GM12892 (cell line): ENCODE measurements at places on chromosomes 7 and 10.

DNA sequence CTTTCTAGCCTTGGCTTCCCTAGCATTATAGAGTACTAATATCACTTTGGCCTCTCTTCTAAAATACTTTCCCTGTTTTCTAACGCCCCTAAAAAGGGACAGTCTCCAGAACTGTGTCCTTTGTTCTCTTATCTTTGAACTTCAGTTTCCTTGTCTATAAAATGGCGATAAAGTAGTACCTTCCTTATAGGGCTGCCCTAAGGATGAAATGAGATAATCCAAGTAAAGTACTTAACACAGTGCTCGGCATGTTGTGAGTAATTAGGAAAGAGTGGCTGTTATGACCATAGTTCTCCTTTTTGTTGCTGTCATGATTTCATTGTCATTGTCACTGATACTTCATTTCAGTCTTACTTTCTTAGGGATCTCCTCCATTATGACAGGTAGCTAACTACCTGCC is 114.7 kb downstream of the EXOC4 start:
- DNase-seq, result no peak

GRCh38 chr7:129166745-129167144 is 21.7 kb upstream of the SMO start:
- DNase-seq, result peak; percentile 56

DNA sequence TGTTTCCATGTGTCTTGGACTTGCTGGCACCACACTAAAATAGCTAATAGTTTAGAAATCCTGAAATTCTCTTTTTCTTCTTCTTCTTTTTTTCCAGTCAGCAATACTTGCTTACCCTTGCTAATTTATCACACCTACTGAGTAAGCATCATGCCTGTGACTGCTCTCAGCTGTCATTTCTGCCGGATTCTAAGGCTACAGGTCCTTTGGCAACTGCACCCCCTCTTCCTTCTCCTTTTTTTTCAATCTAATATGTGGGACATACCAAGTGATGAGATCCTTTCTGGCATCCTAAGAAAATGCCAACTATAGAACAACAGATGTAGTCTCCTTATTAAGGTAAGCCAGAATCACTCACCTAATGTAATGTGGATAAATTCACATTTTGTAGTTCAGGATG is 444.7 kb downstream of the MAGI2 start:
- DNase-seq, result no peak

DNA sequence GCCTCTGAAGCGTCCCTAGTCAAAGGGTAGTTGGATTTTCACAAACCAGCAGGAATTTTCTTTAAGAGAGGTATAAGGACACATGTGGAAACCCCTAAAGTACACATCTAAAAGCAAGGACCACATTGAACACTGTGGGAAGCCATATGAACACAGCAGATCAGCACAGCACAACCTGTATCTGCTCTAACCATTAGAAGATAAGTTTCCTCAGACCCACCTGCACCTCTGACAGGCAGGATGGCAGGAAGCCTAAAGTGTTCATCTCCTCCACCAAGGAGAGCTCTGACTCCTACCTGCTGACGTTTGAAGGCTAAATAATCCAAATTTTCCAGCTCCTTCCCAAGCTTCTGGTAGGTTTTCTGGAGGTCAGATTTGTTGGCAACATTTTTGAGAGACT is 174.4 kb downstream of the CTNNA3 start:
- DNase-seq, result no peak

DNA sequence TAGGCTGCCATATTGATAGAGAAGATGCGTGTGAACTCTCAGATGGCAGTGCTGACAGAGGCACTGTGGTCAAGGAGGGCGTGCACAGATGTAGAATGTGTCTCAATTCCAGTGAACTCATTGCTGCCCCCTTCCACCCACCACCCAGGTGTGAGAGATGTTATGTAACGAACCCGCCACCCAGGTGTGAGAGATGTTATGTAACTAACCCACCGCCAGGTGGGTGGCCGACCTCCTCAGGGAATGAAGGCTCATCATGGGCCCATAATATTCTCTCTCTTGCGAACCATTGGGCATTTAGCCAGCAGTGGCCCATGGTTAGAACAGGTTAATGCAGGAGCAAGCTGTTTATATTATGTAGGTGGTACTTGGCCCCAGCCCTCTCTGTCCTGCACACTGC is 140.4 kb upstream of the MTPN start:
- DNase-seq, result no peak

DNA sequence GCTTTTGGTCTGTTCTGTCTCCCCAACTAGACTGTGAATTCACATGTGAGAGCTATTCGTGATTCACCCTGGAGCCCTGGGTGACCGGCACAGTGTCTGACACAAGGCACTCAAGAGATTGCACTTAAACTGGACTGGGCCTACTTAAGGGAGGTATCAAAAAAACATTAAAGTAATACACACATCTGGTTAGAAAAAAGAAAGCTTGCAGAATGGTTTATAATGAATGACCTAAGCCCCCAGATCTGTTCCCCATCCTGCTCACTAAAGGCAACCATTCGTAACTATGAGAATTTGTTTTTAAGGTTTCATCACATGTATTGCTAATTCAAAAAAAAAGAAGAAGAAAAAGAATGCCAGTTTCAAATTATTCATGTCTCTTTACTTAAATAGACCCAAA is 74.5 kb downstream of the DGKI start:
- DNase-seq, result no peak

- DNase-seq, result no peak
Measured at GRCh38 chr10:241451-241850, 106.2 kb downstream of the ZMYND11 start.

- DNase-seq, result no peak
Measured at GRCh38 chr7:832968-833424, 720 bp downstream of the SUN1 start.

GRCh38 chr7:112410092-112410491 is 40.2 kb upstream of the IFRD1 start:
- no peak for DNase-seq

DNA sequence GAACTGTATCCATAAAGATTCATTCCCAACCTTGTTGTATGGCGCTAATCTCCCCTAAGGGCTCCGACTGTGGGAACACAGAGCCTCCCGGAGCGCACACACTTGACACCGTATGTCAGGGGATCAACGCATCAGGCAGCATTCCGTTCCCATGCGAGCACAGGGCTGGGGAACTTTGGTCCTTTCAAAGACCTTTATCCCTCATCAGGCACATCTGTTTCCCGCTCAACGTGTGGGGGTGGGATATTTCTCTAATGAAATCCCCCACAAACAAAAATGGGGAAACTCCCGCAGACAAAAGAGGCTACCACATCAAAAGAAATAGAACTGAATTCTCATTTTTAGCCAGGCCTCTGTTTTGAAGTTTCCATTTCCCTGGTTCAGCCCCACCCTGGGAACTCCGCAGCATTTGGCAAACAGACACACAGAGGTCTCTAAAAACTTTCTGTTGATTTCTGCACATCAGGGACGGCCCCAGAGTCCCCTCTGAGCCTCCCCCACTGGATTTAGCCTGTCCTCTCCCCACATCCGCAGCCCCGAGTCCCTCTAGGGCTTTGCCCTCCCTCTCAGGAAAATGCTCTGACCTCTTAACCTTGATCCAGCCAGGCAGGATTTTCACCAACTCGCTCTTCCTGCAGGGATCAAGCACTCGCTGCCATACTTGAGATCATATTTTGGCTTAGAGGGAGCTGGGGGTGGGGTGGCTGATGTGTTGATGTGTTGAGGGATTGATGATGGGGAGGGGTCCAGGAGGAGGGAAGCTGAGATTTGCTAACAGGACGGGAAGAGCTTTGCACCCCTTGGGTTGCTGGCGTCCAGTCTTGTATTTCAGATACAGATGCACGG is 6.6 kb downstream of the CPA5 start:
- DNase-seq, result peak; percentile 54

- DNase-seq, result no peak
Measured at GRCh38 chr7:10703981-10704380, 269.7 kb upstream of the PHF14 start.

DNA sequence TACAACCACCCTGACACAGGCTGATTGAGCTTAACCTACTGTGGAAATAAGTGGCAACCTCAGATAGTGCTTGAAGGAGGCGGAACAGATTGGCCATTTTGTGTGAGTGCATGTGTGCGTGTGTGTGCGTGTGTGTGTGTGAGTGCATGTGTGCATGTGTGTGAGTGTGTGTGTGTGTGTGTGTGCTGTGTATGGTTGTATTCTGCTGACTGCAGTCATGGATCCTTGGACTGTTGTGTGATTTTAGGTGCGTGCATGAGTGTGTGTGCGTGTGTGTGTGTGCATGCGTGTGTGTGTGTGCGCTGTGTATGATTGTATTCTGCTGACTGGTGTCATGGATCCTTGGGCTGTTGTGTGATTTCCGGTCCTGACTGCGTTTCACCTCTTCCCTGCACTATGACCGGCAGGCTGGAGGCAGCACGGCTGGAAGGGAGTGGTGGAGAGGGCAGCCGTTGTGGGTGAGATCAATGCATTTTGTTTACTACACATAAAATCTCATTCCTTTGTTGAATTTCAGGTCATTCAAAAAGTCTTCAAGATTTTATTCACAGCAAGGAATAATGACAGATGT is 6.3 kb downstream of the IQCE start:
- no peak for DNase-seq

GRCh38 chr7:151114151-151115090 is 28.1 kb downstream of the AGAP3 start:
- DNase-seq, result no peak

GRCh38 chr10:71939861-71940474 is 24.2 kb upstream of the CHST3 start:
- DNase-seq, result no peak

GRCh38 chr10:132548869-132549268 is 11.3 kb downstream of the INPP5A start:
- DNase-seq, result no peak

GRCh38 chr7:30888747-30889146 is 22.9 kb upstream of the AQP1 start:
- DNase-seq, result no peak

DNA sequence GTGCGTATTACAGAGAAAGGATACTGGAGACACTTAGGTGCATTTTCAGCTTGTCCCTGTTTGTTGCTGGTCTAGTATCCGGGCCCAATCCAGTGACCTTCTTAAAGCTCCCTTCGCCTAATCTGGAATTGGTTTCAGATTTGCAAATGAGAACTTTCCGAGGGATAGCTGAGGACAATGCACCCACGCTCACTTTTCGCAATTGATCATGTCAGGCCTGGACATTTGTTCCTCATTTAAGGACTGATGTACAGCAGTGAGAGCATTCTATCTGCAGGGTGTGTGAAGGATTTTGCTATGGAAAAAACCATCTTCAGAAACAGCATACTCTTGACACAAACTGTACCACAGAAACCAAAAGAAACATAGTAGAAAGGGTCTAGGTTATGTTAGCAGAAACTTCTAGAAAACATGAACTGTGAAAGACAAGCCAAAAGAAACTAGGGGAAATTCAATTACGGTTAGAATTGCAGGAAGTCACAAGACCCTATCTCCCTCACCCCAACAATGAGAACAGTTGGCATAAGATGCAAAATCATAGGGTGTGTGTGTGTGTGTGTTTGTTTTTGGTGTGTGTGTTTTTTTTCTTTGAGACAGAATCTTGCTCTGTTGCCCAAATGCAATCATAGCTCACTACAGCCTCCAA is 331.1 kb downstream of the CALN1 start:
- no peak for DNase-seq

DNA sequence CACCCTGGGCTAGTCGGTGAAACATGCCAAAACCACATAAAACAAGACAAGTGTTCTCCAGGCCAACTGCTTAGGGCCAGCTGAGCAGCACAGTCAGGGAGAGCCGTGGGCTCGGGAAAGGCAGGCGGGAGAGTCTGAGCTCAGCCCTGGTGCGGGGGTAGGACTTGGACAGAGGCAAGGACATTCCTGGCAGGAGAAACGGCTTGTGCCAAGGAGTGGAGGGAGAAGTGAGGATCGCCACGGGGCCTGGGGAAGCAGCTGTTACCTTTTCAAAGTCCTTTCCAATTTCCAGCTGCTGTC is 4.2 kb downstream of the ELN start:
- DNase-seq, result no peak

GRCh38 chr7:1252540-1253090 is 19.9 kb downstream of the UNCX start:
- DNase-seq, result no peak

- DNase-seq, result no peak
Measured at GRCh38 chr7:148697256-148698006, 1.3 kb upstream of the CUL1 start.

DNA sequence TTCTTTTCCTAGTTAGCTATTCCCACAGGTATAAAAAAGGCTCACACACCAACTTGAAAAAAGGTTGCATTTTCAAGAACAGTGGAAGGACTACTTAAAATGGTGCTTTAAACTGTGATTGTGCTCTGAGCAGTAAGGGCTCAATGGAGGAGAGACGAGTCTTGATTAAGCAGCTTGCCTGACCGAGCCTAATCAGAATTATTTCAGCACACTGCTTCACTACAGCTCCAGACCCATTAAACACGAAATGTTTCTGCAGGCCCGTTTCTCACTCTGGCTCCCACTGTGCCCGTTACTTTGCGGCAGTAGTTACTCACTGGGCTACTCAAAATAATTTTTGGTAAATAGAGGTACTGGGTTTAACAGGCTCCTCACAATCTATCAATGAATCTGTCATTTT is 126.0 kb downstream of the NRCAM start:
- DNase-seq, result no peak

DNA sequence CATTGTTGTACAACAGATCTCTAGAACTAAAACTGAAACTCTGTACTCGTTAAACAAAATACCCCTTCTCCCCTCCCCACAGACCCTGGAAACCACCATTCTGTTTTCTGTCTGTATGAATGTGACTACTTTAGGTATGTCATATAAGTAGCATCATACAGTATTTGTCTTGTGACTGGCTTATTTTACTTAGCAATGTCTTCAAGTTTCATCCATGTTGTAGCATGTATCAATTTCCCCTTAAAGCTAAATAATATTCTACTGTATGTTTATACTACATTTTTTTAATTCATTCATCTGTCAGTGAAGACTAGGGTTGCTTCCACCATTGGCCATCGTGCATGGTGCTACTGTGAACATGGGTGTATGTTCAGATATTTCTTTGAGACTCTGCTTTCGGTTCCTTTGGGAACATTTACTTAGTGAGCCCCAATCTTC is 71.2 kb upstream of the RPA3 start:
- DNase-seq, result no peak

- peak; percentile 34 for DNase-seq
Measured at GRCh38 chr10:12448729-12449391, 99.5 kb downstream of the CAMK1D start.

DNA sequence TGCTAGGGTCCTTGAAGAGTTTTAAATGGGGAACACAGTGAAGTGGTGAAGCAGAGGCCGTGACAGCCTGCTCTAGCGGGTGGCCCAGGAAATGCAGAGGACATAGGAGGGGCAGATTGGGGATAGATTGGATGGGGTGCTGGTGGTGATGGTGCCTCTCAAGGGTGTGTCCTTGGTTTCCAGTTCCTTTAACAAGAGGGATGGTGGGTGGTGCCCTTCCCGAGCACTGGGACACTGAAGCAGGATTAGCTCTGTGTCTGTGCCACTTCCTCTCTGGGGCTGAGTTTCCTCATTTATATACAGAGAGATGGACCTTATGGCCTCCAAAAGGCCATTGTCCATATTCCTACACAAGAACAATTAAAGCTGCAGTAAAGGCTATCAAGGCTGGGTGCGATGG is 285.5 kb downstream of the TCF7L2 start:
- no peak for DNase-seq

- no peak for DNase-seq
Measured at GRCh38 chr10:21230219-21230618, 295.3 kb downstream of the SKIDA1 start.

- no peak for DNase-seq
Measured at GRCh38 chr7:23299770-23300300, 696 bp downstream of the MALSU1 start.

- no peak for DNase-seq
Measured at GRCh38 chr10:124308811-124309210, 109.9 kb downstream of the OAT start.
